ENCODE measurements at places on chromosomes 13 and 19. TPM values are rescaled to one million over a fixed set of nuclear protein-coding genes. Genes with fewer than 3 reads are reported as not detected.

CRX gene
- total RNA-seq: not detected

TBXA2R gene
- 4.8 TPM for total RNA-seq

PRR19 gene
- 0.86 TPM for total RNA-seq

SLITRK6 gene
- not detected for total RNA-seq

NCR1 gene
- not detected for total RNA-seq

C19orf33 gene
- 3.2 TPM for total RNA-seq

ZNF235 gene
- 8.2 TPM for total RNA-seq

ZIC5 gene
- total RNA-seq: not detected

UHRF1 gene
- 36.1 TPM for total RNA-seq

C2CD4C gene
- total RNA-seq: not detected

All from fibroblast of villous mesenchyme (primary cell).